ENCODE measurements at places on chromosomes 16 and 17.
A peak's percentile ranks its signal among the peaks of the same experiment; 100 is the strongest.

- DNase-seq: no peak
These were observed 5.7 kb upstream of the CD300LG start for GRCh38 chr17:43841282-43841681.

DNA sequence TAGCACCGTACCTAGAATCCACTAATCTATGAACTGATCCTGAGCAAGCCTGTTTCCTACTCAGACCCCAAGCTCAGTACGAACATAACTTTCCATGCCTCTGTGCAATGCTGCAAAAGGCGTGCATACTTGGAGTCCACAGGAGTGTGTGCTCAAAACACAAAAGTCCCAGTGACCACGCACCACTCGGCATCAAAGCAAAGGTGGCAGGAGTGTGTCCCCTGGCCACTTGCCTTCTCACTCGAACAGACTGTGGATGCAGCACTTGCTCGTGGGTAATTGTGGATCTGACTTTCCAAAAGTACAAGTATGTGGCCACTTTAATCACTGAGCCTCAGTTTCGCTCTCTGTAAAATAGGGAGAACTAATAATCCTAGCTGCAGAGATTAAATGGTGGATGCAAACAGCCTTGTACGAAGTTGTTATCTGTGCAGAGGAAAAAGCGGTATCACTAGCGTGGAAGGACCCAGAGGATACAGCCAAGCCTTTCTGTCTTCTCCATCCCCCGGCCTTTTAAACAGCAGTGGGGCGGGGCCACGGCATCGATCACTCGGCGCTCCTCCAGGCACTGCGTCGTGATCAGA is 311 bp upstream of the KDM8 start:
- DNase-seq: no peak

DNA sequence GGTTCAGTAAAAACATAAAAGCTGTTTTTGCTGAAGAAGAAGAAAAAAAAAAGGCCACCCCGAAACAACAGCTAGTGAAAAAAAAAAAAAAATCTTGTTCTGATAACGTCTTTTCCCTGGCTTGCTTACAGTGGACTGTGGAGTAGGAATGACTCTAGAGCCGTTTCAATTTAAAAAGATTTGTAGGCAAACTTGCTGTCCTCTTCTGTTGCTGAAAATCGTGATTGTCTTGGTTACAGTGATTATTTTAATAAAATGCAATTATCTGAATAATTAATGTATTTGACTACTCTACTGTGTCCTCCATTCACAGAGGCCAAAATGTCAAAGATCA is 190.6 kb upstream of the TBX2 start:
- DNase-seq: no peak

- no peak for DNase-seq
These were observed 73.9 kb upstream of the DHX40 start for GRCh38 chr17:59491353-59492090.

- DNase-seq: no peak
These were observed 18.3 kb downstream of the TMEM100 start for GRCh38 chr17:55704401-55704800.

GRCh38 chr16:47236716-47237115 is 93.0 kb upstream of the NETO2 start:
- DNase-seq: no peak

DNA sequence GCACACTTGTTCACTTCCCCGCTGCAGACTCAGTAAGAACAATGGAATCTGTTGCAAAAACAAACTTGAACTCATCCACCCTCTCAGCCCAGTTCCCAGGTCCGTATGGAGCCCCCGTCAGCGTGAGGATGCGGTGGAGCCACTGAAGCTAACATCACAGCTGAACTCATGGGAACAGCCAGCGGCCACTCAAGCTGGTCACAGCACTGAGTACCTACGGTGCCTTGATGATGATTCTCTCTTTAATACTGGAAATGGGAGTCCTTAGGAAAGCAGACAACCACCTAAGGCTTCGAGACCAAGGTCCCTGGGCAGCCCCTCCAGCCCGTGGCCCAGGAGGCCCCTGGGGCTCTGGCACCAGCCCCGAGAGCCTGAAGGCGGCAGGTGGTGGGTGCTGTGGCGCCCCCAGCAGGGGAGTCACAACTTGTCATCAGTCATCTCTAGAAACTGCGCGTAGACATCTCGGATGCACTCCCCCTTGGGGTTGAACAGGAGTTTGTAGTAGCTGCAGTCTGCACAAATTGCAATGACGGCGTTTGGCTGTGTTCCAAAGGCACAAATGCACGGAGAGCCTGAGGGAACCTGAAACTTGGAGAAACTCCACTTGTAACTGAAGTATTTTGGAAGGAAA is 31.0 kb upstream of the RHOT1 start:
- DNase-seq: peak; percentile 78

DNA sequence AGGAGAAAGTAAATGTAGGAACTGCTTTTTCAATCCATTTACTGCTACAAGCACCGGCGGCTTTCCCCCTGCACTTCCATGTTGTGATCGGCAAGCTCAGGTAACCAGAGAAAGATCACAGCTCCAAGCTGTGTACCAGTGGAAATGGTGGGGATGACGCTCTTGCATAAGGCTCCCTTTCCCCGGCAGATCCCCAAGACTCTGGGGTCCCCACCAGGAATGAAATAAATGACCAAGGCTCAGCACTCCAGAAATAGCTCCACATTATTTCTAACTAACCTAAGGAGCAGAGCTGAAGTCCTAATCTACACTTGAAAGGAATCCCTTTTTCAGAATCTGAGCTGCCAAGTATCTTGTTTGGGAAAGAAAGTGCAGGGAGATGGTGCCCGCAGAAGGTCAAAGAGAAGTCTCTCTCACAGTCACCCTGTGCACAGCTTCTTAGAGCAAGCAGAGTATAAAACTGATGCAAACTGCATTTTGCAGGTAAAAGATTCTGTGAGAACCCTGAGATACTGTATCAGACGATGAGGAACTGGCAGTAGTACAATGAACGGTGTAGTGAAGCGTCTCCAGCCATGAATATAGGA is 11.1 kb downstream of the GRB2 start:
- no peak for DNase-seq

DNA sequence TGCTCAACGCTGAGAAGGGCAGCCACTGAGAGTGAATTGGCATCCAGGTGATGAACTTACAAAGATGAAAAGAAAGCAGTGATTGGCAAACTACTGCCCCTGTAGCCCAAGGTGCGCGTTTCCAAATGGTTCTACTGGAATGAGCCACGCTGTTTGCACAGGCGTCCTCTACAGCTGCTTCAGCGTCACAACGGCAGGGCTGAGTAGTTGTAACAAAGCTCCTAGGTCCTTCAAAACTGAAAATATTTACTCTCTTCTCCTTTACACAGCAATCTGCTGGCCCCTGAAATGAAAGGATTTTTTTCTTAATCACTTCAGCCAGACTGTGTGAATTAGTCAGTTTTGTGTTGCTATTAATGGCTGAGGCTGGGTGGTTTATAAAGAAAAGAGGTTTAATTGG is 107.2 kb upstream of the FOXF1 start:
- no peak for DNase-seq

- DNase-seq: no peak
These were observed 967 bp upstream of the DHX58 start for GRCh38 chr17:42113293-42114069.

DNA sequence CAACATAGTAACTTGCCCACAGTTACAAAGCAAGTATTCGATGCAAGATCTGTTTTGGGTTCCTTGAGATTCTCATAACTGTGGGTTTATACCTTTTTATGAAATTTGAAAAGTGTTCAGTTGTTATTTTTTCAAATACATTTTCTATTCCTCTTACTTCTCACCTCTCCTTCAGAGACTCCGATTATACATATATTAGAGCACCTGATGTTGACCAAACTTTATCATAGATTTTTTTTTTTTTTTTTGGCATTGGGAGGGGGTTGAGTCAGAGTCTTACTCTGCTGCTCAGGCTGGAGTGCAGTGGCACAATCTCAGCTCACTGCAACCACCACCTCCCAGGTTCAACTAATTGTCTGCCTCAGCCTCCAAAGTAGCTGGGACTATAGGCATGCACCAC is 51.3 kb upstream of the RBBP6 start:
- no peak for DNase-seq

DNA sequence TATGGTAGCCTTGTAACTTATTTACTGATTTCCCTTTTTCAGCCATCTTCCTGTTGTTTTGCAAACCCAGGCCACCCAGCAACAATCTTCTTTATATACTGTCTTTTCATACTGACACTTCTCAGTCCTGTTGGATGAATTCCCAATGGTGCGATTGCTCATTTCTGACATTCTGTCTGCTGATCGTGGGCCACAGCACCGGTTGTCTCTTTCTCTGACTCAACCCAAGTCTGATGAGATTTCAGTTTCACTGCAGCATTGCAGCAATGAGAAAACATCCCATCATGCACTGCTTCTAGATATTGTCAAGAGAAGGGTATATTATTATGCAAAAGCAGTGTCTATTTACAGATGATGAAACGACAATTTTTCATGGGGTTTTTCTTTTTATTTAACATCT is 349.2 kb upstream of the HSBP1 start:
- no peak for DNase-seq

GRCh38 chr16:30923554-30924075 is at the start of gene FBXL19:
Gene FBXL19, plus strand, starts transcription at chr16:30923572. Its CDS starts 2,183 bp downstream, at chr16:30925755.
- DNase-seq: peak; percentile 59

DNA sequence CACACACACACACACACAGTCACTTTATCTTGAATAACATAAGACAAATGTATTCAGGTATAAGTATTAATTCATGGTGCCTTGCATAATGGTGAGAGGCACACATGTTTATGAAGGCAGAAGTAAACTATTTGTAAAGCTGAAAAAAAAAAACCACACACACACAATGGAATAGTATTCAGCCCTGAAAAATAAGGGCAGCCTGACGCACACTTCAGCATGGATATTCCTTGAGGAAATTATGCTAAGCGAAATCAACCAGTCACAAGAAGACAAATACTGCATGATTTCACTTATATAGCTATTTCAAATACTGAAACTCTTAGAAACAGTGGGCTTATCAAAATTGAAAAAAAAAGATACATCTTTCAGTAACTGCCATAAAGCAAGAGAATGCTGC is 200.2 kb upstream of the RBFOX1 start:
- DNase-seq: no peak

DNA sequence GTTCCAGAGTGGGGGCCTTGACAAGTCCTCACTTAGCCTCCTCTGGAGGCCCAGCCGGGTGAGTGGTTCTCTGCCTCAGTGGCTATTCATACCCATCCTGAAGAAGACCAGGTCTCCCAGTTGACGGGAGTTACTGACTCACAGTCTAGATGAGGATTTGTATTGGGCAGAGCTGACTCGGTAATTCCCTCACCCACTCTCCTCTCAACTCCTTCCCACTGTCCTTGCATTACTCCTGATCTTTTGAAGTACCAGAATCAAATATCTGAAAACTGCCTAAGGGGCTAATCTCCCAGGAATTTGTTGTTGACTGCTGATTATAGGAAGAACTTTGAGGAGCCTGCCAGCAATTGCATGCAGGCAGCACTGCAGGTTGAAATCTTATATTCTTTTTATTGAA is 14.2 kb downstream of the SAP30BP start:
- no peak for DNase-seq

GRCh38 chr16:74740795-74741304 is 33.8 kb downstream of the FA2H start:
- no peak for DNase-seq

DNA sequence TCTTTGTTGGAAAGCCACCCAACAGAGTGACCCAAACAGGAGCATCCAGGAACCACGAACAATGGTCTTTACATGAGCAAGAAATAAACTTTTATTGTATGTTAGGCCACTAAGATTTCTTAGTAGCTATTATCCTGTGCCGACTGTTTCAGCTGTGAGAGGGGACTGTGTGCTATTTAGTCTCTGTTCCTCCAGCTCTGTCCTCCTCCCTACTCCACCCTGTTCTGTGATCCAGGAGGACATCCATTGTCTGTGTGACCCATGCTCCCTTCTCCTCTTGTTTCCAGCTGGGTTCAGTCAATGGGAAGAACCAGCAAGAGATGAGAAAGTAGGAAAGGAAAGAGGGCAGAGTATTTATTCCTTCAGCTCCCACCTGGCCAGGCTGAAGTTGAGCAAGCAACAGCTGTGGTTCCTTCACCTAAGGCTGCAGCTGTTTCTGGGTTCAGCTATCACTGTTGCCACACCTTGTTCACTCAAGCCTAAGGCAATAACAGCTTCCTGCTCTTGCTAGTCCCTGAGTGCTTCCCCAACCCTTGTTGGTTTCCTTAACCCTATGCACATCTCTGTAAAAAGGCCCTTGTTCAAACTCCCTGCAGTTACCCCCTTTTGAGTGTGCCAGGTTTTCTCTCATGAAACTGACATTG is 14.9 kb upstream of the B4GALNT2 start:
- no peak for DNase-seq

- no peak for DNase-seq
These were observed 251.5 kb downstream of the KATNIP start for GRCh38 chr16:27801289-27801945.

- no peak for DNase-seq
These were observed 98.1 kb upstream of the SEC14L1 start for GRCh38 chr17:77042476-77043231.

DNA sequence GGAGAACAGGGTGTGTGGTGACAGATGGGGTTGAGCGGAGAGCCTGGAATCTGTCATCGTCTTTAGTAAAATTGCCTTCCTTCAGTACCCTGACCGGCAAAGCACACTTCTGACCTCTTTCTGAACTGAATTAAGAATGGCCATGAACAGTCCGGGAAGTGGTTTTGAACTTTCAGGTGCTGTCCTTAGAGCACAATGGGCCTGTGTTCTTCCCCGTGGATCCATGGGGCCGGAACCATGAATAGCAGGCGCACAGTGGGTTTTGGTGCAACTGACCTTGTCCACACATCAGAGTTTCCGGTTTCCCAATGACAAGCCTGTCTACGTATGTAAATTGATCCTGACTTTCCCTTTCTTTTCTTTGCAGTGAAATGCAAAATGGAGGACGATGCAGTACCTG is 28.5 kb downstream of the GPRC5B start:
- no peak for DNase-seq

- peak; percentile 55 for DNase-seq
These were observed 885 bp downstream of the ZNF207 start for GRCh38 chr17:32350666-32351418.

- no peak for DNase-seq
These were observed 6.3 kb upstream of the SLC5A11 start for GRCh38 chr16:24839347-24839972.

DNA sequence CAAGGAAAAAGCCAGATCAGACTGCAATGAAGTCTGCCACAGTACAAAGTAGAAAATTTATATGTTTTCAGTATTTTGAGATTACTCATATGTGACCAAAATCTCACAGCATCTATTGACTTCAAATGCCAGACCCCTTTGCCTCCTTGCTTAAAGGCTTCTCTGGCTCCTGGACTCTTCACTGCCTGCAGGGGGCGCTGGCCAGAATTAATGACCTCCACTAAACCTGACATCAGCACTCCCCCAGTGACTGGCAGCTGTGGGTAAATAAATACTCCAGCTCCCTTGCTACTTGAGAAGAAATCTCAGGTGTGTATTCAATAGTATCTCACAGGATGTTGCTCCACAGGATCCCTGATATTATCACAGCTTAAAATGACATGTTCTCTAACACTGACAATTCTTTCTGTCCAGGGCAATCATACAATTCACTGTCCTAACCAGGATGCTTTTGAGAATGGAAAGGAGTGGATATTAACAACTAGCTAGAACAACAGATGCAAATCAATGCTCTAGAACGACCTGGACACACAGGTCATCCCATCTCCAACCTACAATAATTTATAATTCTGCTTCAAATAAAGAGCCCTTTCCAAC is 4.0 kb downstream of the BECN1 start:
- peak; percentile 43 for DNase-seq
